Urinary bladder (tissue), 4 donors: ENCODE measurements at places on chromosomes 4 and X.

GRCh38 chr4:17288151-17288550, 223.7 kb downstream of the QDPR start:
- no peak for DNase-seq

DNA sequence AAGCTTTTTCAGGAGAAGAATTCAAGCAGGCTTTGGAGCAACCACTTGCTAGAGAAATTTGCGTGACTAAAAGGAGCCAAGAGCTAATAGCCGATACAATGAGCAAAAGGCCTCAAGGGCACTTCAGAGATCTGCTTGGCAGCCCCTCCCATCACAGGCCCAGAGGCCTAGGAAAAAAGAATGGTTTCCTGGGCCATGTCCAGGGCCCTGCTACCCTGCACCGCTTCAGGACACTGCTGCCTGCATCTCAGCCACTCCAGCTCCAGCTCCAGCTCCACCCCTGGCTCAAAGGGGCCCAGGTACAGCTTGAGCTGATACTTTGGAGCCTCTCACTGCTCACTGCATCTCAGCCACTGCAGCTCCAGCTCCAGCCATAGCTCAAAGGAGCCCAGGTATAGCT, 98.9 kb downstream of the FAM13A start:
- DNase-seq: no peak

- no peak for DNase-seq
These were observed 872.0 kb upstream of the AGA start for GRCh38 chr4:178314287-178314686.

DNA sequence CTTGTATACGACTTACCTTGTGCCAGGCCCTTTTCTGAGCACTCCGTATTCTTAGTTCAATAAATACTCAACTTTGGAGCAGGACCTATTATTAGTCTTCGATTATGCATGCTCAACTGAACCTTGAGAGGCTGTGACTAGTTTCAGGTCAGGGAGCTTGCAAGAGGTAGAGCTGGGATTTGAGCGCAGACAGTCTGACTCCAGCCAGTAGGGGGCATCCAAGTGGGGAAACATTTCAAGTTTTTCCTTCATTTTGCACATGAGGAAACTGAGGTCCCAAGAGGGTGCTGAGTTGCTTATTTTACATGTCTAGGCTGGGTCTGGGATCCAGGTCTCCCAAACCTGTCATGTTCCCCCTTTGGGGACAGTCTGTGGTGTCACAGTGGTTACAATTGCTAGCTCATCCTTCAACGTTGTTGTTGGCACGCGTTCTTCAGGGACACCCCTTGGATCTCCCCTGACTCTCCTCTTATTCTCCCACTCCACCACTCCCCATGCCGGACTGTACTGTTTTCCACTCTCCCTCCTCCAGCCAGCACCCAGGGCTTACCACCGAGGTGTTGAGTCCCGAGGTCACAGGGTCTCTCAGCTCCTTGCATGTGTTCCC, 6.7 kb upstream of the PRICKLE3 start:
- no peak for DNase-seq

- DNase-seq: no peak
These were observed 289.7 kb downstream of the STK32B start for GRCh38 chr4:5340991-5341451.

DNA sequence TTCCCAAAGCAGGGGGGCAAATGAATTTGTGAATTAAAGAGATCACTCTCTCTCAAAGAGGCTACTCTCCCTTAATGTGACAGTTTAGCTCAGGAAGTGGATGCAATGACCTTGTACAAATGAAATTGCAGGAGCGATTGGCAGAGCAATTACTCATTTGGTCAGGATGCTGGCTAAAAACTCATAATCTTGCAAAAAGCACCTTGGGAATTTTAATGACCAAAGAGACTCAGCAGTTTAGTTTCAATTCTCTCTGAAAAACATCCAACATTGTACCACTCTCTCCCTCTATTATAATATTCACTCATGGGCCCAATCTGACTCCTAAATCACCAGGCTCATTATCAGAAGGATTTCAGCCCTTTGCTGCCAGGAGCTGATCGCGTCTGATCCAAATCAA, 26.1 kb downstream of the PDGFC start:
- DNase-seq: no peak

DNA sequence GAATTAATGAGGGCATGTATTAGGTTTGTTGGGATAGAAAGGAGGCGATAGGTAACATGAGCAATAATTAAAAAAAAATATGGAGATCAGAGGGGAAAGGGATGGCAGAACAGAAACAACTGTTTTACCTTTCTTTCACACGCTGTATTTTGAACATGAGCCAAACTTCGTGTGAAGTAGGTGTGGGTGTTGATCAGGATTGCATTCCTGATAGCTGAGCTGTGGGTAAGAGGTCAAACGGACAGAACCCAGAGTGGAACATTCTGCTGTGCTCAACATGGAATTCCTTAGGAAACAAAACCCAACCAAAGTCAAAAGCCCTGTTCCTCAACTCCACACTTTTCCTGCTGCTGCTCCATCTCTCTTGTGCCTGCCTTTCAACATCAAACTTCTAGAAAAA, 162.5 kb upstream of the CASK start:
- no peak for DNase-seq

GRCh38 chr4:1011022-1011665, at the start of gene FGFRL1:
Gene FGFRL1 (plus strand): TSS chr4:1011626. CDS start chr4:1012486, 860 bp downstream.
- peak; percentile 61 for DNase-seq

- no peak for DNase-seq
These were observed 5.6 kb downstream of the PPARGC1A start for GRCh38 chr4:23884261-23884660.
